ENCODE measurements at places on chromosomes 1 and 21.

GRCh38 chr1:19448491-19449439 is 36.6 kb downstream of the CAPZB start:
- DNase-seq, result no peak

DNA sequence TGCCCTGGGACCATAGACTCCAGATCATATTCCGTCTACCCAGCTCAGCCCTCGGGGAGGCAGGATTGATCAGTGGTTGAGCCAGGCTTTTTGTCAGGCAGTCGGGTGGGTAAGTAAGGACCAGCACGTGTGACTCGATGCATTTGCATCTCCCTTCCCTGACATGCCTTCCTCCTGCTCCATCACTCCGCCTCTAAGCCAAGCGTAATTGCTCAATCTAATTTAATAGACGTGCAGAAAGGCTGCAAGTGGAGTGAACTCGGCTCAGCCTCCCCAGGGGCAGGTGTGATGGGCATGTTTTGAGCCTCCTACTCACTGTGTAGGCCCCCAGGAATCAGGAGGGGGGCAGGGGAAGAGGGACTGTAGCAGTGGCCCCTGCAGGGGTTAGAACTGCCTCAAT is 34.6 kb upstream of the GRIK3 start:
- DNase-seq, result no peak

- DNase-seq, result no peak
These were observed 7.9 kb upstream of the TIAM1 start for GRCh38 chr21:31351960-31352359.

- DNase-seq, result no peak
These were observed 95.0 kb downstream of the CDC42BPA start for GRCh38 chr1:227223171-227223806.

DNA sequence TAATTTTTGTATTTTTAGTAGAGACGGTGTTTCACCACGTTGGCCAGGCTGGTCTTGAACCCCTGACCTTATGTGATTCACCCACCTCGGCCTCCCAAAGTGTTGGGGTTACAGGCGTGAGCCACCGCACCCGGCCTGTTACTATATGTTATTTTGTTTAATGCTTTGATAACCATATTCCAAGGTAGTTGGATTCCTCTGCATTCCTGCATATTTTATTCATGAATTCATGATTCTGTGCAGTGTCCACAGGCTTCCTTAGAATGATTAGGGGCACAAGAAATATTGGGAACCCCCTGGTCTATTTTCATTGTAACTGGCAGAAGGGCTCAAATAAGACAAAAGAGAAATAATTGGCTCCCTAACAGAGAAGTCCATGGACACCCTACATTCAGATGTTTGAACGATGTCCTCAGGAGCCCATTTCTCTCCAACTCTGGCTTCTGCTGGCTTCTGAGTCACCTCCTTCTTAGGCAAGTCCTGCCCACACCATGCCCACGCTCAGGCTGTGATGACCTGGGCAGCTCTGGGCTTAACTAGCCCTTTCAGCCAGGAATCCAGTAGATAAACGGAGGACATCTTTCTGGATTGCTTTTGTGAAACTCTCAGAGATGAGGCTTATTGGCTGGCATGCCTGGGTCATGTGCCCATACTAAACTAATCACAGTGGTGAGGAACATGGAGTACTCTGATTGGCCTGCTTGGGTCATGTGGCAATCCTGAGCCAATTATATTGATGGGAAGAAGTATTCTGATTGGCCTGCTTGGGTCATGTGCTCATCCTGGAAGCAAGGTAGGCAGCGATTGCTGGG is 32.6 kb downstream of the TNFRSF8 start:
- no peak for DNase-seq

DNA sequence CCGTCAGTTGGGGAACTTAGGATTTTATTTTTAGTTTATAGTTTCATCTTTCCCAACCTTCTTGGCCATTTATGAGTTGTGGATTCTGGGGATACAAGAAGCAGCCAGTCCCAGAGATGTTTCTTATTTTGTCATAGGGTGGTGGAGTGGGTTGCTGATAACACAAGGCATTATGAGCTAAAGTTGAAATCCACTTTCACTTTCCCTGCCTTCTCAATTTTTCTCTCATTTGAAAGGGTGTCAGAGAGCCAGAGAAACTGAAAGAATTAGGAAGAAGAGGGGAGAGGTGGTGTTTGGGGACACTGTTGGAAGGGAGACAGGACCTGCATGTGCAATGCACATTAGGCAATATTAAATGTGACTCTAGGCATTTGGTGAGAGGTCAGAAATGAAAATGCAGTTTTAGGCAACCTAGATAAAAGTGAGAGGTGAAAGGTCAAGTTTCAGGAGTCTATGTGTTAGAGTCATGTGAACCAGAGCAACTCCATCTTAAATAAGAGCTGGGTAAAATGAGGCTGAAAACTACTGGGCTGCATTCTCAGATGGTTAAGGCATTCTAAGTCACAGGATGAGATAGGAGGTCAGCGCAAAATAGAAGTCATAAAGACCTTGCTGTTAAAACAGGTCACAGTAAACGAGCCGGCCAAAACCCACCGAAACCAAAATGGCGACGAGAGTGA is 71.1 kb upstream of the F3 start:
- DNase-seq, result no peak

GRCh38 chr1:183635099-183635605 is 431 bp downstream of the ARPC5 start:
- peak; percentile 28 for DNase-seq

DNA sequence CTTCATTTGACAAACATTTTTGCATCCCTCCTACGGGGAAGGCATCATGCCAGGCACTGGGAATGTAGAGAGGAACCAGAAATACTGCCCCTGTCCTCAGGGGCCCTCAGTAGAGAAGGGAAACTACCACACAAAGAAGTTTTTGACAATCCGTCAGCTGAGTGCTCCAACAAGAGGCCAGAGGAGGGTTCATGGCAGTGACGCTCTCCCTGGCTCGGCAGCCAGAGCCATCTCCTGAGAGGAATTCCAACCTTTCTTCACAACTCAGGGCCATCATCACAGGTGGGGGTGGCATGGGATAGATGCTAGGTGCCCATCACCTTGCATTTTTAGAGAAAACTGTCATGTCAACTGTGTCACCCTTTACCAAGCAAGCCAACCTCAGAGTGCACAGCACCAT is 154.1 kb downstream of the HIVEP3 start:
- DNase-seq, result no peak

- DNase-seq, result no peak
These were observed 28.0 kb downstream of the LYPLAL1 start for GRCh38 chr1:219201656-219202055.

DNA sequence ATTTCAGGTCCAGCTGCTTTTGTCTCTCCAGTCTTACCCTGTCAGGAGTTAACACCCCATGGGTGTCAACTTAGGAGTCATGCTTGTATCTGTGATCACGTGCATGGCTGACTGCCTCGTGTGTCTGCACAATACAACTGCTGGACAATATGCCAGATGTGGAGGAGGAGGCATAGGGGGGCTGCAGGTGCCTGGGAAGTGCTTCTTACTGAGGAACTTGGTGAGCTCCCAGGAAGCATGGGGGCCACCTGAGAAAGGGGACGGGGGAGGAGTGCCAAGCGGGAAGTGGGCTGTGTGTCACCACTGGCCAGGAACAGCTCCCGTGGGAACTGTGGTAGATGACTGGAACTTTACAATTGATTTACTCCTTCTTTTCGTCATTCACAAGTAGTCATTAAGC is 9.5 kb downstream of the RHEX start:
- DNase-seq, result no peak

DNA sequence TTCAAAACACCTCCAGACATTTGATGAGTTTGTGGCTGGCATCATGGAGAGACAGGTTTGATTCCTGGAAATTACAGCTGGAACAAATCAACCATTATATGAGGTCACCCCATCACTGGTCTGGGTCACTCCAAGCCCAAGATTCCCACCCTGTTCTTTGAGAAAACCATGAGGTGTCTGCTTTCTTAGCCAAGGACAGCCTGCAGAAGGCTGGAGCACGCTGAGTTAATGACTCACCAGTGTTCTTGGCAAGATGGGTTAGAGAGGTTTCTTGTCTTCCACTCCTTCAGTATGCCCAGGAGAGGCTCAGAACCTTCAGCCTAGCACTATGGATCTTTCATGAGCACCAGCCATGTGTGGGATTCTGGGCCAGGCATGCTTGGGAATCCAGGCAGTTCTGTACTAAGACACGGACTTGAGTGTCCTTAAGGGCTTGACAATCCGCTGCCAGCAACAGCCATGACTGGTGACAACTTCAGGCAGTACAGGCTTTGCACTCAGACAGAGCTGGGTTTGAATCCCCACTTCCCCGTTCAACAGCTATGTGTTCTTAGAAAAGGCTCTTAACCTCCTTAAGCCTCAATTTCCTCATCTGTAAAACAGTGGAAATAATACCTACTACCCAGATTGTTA is 43.9 kb downstream of the GRHL3 start:
- DNase-seq, result no peak

GRCh38 chr1:33687000-33687399 is 176.9 kb upstream of the HMGB4 start:
- DNase-seq, result no peak

GRCh38 chr21:15206514-15206913 is 141.7 kb upstream of the NRIP1 start:
- DNase-seq, result peak; percentile 20

DNA sequence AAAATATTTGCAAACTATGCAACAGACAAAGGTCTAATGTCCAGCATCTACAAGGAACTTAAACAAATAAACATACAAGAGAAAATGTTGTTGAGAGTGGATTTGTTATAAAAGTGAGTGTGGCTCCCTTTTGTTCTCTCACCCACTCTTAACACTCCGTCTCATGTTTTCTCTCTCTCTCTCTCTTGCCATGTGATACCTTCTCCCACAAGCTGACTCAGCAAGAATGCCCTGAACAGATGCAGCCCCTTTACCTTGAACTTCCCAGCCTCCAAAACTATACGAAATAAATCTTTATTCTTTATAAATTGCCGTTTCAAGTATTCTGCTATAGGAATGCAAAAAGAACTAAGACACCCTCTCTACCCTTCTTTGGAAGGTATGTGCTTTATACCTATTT is 234.1 kb downstream of the ADGRL2 start:
- no peak for DNase-seq

- DNase-seq, result no peak
These were observed 96.2 kb downstream of the DPYD start for GRCh38 chr1:97824624-97825023.

DNA sequence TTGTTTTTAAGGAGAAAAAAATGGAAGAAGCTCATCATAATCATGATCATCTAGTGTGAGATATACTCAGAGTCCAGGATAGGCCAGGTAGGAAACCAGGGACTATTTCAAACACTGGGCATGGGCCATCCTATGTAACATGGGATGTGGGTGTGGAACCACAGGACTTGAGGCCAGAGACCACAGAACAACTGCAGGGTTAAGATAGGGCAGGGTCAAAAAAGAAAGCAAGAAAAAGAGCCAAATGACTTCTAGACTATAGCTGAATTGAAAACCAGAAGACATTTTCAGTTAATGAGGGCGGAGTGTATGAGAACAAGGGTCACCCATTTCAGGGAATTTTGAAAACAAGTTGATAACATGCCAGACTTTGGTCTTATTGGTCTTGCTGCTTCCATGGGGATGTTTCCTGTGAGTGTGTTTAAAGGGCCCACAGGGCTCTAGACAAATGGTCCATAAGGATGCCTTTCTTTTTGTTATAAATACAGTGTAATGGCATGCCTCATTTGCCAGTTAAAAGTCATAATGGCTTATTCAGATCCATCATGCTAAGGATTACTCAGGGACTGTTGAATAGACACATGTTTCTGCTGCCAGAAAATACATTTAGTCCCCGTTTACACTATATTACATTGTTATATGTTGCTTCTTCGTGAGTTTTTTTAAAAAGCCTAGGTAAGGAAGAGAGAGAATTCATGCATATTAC is 182.0 kb upstream of the C21orf91 start:
- no peak for DNase-seq

- no peak for DNase-seq
These were observed 586.4 kb upstream of the ZRANB2 start for GRCh38 chr1:71667216-71667615.

GRCh38 chr1:92910081-92910480 is 51.2 kb downstream of the DIPK1A start:
- no peak for DNase-seq

DNA sequence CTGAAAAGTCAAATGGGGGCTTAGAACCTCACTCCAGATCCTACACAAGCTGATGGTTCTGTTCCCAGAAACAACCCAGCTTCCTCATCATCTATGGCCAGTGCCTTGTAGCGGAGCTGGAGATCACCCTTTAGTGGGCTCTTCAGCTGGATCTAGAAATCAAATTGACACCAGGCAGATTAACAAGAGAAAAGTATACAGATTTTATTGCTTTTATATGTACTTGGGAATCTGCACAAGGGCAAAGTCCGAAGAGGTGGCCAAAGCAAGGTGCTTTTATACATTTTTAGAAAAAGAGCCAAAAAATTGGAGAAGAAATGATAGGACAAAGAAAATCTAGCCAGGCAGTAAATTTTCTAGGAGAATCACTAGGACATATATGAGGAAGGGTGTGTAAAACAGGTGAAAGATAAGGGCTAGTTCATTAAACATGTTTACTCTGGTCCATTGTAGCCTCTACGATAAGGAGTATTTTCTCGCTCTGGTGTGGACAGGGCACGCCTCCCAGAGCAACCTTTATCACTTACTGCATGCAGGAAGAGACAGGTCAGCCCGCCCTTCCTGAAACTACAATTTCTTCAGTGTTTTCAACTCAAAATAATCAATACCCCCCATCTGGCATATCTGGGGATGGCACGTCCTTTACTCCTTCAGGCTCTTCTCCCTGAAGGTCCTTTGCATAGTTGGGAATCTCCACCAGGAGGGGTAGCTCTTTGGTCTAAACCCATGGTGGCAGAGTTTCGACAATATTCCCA is 14.0 kb upstream of the LGALS8 start:
- DNase-seq, result no peak

DNA sequence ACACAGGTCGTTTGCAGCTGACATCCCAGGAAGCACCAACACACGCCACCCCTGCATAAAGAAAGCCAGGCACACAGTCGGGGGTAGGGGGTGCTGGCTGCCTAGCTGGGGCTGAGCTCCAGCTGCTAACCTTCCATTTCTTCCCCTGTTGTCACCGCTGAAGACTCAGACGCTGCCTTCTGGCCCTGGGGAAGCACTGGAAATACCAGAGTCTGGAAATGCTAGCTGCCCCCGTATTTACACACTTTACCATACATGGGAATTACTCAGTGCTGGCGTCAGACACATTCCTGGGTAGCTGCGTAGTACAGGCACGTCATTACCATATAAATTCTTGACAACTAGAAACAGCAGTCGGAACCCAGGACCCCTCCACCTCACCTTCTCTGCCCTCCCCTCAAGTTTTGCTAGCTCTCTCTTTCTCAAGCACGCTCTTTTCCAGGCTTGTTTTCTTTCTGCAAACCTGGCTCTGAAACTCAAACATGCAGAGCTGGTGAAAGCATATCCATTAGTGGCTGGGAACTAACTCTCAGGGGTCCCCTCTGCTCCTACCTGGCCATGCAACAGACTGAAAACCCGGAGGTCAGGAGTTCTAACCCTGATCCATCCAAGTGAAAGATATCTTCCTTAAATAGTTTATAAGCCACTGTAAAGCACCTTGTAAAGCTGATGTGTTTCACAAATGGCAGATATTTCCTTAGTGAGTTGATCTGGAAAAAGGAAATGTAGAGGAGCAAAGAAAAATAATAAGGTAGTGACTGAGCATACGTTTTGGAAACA is 3.3 kb downstream of the CSRP1 start:
- no peak for DNase-seq
